ENCODE measurements at places on chromosomes 1 and 21.

DNA sequence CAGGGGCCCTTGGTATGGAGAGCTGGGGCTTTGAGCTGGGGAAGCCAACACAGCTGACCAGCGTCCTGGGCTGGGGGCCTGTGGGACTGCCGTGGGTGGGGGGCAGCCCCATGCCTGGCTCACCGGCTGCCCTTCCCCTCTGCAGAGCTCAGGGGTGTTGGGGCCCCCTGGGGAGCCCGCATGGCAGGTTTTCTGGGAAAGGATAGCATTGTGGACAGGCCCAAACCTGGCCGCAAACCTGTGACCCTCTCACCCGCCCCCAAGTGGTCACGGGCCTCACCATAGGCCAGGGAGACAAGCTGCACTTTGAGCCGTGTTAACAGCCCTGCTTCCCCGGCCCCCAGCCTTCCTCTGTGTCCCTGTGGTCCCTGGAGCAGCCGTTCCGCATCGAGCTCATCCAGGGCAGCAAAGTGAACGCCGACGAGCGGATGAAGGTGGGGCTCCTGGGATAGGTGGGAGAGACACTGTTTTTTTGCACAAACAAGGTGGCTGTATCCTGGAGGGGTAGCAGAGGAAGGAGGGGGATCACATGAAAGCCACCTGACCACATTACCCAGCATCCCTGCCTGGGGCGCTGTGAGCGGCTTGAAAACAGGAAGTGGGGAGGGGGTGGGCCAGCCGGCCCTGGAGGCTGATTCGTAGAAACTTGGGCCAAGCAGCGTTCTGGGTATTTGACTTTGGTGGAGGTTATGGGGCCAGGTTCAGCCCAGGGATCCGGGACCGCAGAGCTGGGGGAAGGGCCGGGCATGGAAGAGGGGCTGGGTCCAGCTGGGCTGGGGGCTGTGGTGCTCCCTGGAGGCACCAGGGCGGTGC, 65.9 kb downstream of the PIK3CD start:
- peak; percentile 94 for DNase-seq
- no peaks in the 10 kb centered on the region for H3K4me1 ChIP-seq
- H3K36me3 ChIP-seq: peaks cover 57% of the 10 kb centered on the region
- H3K4me3 ChIP-seq: peak overlapping the region; percentile 31
- no peaks in the 10 kb centered on the region for H3K27me3 ChIP-seq

DNA sequence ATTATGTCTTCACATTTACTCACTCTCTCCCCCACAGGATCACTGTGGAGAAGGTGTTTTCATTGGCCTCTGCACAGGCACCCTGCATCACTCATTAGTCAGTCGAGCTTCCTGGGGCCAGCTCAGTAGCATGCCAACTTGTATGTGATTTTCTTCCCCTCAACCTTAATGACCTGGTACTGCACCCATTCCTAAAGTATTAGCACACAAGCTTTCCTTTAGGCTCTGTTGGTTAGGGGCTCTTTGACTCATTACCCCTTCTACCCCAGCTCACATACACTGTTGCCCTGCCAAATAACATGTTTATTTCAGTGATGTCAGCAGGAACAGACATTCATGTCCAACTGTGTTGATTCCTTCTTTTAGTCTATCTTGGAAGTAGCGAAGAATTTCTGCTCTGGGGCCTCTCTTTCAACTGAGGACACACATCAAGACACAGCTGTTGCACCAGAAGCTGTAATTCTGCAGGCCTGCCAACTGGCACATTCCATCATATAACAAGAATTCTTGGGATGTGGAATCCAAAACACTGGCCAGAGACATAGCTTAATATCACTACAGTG, 603.5 kb upstream of the ADAMTS5 start:
- peak; percentile 93 for DNase-seq
- H3K27me3 ChIP-seq: no peaks in the 10 kb centered on the region
- peak overlapping the region; percentile 62 for H3K27ac ChIP-seq

DNA sequence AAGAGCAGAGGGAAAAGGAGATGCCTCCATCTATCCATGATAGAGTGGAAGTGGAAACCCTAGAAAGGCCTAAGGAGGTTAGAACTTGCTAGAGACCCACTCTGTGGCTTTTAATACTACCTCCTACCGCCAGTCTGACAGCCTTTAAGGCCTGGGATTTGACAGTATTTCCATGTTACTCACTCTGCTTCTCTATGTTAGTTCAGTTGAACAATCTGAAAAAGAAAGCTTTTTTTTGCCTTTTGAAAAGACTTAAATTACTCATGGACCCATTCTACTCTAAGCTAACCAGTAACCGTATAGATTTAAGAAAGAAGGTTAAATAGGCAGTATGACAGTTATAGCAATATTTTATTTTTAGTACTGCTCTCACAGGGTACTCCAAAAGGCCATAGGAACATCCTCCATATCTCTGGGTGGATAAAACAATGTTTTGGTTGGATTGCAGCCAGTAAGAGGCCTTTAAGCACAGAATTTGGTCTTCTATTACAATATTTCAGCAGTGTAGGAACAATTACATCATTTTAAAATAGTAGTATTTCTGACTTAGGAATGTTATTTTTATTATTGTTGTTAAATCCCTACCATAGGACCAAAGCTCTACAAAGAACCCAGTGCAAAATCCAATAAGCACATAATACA, 15.9 kb upstream of the GPR25 start:
- no peak for DNase-seq
- H3K36me3 ChIP-seq: peaks cover 73% of the 10 kb centered on the region
- H3K4me3 ChIP-seq: no peak overlapping the region
- no peaks in the 10 kb centered on the region for H3K27me3 ChIP-seq
- no peaks in the 10 kb centered on the region for H3K4me1 ChIP-seq

DNA sequence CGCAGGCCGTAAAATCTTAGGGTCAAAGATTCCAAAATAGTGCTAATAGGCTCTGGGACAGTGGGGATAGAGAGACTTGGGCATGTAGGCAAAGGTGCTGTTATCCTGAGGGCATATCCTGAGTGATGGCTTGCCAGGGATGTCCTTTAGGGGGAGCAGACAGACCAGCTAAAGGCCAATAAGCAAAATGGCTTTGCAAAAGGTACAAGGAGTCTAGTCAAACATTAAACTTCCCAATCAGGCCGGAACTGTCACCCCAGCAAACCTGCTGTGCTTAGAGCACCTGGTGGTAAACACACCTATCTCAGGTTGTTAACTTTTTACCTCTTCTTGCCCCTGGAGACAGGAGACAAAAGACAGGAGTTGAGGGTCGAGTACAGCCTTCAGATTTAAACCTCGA, 49.1 kb downstream of the TRABD2B start:
- no peak overlapping the region for H3K27ac ChIP-seq
- DNase-seq: no peak
- H3K4me3 ChIP-seq: no peak overlapping the region

DNA sequence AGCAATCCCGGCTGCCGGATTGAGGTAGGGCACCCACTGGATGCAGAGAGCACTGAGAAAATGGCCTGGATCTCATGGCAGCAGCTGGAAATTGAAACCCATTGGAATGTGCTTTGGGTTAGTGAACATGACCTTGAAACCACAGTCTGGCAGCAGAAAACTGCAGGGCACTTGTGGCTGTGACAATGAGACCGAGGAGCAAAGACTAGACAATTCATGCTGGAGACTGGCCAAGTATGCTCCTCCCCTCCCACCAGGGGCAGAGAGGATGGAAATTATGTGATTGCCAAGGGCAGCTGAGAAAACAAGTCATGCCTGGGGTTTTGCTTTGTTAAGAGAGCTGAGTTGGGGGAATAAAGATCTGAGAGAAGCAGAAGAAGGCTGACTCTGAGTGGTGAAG, 60.7 kb downstream of the ZNF697 start:
- H3K27me3 ChIP-seq: no peaks in the 10 kb centered on the region
- H3K4me3 ChIP-seq: no peak overlapping the region
- no peak overlapping the region for H3K27ac ChIP-seq
- no peaks in the 10 kb centered on the region for H3K36me3 ChIP-seq

DNA sequence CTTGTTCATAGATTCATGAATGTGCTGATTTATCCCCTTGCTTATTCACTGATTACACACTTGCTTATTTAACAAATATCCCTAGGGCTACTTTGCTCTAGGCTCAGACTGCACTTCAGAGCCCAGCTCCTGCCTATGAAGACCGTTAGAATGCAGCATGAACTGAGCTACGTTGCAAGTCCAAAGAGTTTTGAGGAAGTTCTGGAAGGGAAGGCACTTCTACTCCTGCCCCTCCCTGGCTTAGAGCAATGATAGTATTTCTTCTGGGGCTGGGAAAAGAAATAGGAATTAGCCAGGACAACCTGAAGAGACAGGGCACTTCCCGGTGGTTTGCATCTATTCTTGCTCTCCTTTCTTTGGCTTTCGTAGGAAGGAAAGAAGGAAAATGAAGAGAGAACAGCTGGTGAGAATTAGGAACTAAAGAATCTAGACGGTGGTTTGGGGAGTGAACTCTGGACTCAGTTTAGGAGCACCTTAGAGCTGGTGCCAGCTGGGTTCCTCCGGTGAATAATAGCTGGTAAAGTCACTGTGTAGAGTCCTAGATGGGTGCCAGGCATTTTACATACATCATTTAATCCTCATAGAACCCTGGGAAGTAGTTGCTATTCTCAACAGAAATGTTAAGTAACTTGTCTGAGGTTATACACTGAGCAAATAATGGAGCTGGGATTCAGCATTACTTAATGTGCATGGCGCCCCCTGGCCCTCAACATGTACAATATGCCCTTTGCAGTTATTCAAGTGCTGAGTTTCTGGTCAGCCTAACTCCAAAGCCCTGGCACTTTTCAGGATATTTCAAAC, 65.9 kb downstream of the NDUFS5 start:
- no peaks in the 10 kb centered on the region for H3K27me3 ChIP-seq
- H3K4me3 ChIP-seq: no peak overlapping the region
- no peak overlapping the region for H3K27ac ChIP-seq
- no peak for DNase-seq
- H3K36me3 ChIP-seq: no peaks in the 10 kb centered on the region
- peaks cover 20% of the 10 kb centered on the region for H3K4me1 ChIP-seq

GRCh38 chr1:91736146-91736714, 149.7 kb downstream of the TGFBR3 start:
- H3K4me1 ChIP-seq: peaks cover 94% of the 10 kb centered on the region
- peak overlapping the region; percentile 87 for H3K27ac ChIP-seq
- peak overlapping the region; percentile 37 for H3K4me3 ChIP-seq
- no peaks in the 10 kb centered on the region for H3K27me3 ChIP-seq

GRCh38 chr1:190832511-190832910, 354.8 kb upstream of the BRINP3 start:
- H3K27ac ChIP-seq: no peak overlapping the region
- no peaks in the 10 kb centered on the region for H3K27me3 ChIP-seq
- no peak overlapping the region for H3K4me3 ChIP-seq
- H3K4me1 ChIP-seq: no peaks in the 10 kb centered on the region
- H3K36me3 ChIP-seq: no peaks in the 10 kb centered on the region

DNA sequence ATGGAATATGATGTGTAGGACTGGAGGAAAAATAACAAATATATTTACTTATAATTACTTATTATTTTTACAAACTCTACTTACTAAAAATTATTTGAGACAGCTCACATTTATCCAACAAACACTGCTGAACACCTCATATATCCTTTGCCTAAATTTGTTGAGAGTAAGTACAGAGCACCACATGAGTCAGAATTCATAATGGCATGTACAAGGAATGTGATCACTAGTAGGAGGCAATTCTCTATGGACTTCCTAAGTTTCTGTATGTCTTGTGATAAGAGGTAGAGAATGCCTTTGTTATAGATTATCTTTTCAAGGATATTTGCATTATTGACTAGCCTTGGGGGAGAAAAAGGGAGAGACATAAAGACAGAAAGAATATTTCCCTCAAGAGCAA, 8.2 kb upstream of the ST6GALNAC3 start:
- peaks cover 5% of the 10 kb centered on the region for H3K4me1 ChIP-seq
- no peak overlapping the region for H3K4me3 ChIP-seq
- H3K36me3 ChIP-seq: no peaks in the 10 kb centered on the region
- H3K27ac ChIP-seq: no peak overlapping the region
- no peaks in the 10 kb centered on the region for H3K27me3 ChIP-seq

DNA sequence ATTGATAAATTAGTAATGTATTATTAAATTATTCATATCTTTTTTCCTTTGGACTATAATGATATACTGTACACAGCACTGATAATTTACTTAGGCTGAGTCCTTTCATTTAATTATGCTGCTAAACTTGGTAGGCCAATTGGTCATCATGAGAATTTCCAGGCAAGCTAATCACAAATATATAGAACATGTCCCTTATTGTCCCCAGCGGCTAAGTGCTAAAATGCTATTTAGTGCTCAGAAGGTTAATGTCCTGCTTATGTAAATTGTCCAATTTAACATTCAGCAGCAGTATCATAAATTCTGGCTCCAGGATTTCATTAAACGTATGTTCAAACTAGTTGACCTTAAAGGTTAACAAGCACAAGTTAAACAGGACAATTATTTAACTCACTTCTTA, 30.0 kb upstream of the RRP15 start:
- no peaks in the 10 kb centered on the region for H3K36me3 ChIP-seq
- no peak overlapping the region for H3K4me3 ChIP-seq
- no peak for DNase-seq
- H3K27ac ChIP-seq: no peak overlapping the region
- H3K4me1 ChIP-seq: no peaks in the 10 kb centered on the region
- no peaks in the 10 kb centered on the region for H3K27me3 ChIP-seq

DNA sequence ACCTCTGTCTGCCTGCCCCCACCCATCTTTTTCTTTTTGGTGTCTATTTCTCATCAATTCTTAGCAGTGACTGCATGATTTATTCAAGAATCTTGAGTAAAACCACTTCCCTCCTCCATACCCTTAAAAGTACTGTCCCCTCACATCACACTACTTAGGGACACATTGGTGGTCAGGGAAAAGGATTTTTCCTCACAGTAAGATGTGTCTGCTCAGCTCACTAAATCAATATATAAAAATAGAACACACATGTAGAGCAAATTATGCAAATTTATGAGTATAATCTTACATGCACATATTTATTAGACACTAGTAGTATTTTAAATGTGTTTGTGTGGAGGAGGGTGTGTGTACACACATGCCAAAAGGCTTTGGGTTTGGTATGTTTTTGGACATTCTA, 202.0 kb downstream of the PBX1 start:
- H3K4me1 ChIP-seq: peaks cover 38% of the 10 kb centered on the region
- H3K4me3 ChIP-seq: no peak overlapping the region
- no peaks in the 10 kb centered on the region for H3K27me3 ChIP-seq
- peak overlapping the region; percentile 61 for H3K27ac ChIP-seq
